KBM-7 (cell line): ENCODE measurements at places on chromosomes 5 and 9.

GRCh38 chr5:126875303-126875785 is 98.4 kb downstream of the LMNB1 start:
- no peak for DNase-seq

- DNase-seq: no peak
Measured at GRCh38 chr5:134458234-134459009, 46.7 kb upstream of the CDKN2AIPNL start.

- no peak for DNase-seq
Measured at GRCh38 chr5:160697281-160697680, 154.7 kb downstream of the ATP10B start.

DNA sequence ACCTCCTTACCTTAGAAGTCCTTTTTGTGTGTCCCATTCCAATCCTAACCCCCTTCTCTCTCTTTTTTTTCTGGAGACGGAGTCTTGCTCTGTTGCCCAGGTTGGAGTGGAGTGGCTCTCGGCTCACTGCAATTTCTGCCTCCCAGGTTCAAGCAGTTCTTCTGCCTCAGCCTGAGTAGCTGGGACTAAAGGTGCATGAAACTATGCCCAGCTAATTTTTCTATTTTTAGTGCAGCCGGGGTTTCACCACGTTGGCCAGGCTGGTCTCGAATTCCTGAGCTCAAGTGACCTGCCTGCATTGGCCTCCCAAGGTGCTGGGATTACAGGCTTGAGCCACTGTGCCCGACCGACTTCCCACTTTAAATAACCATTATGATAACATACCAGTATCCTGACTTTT is 17.5 kb downstream of the TMEM38B start:
- DNase-seq: no peak

DNA sequence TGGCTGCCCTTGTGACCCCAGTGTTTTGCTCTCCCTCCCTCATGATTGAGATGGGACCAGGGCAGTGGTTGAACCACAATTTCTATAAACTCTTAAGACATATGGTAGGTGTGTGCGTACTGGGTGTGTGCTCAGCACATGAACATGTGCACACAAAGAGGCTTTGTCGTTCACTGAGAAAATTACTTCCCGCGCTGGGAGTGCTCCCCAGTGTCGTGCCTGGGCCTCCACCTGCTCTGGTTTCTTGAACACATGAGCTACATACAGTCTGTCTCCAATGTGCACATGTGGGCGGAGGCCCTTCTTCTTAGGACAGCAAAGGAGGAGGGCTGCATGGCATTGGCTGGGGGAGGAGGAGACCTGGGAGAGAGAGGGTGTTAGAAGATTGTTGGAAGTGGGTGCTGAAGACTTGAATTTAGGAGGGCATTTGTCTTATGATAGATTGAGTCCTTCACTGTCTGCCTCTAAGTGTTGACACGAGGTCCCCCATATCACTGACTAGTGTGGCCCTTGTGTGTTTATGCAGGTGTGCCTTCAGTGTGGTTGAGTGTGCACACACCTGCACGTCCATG is 170.0 kb downstream of the CACNA1B start:
- DNase-seq: no peak

- no peak for DNase-seq
Measured at GRCh38 chr5:64575561-64575960, 69.7 kb downstream of the RGS7BP start.

GRCh38 chr5:107806705-107807104 is 136.0 kb upstream of the EFNA5 start:
- no peak for DNase-seq

- DNase-seq: no peak
Measured at GRCh38 chr5:179235416-179236400, 109.6 kb downstream of the ADAMTS2 start.

DNA sequence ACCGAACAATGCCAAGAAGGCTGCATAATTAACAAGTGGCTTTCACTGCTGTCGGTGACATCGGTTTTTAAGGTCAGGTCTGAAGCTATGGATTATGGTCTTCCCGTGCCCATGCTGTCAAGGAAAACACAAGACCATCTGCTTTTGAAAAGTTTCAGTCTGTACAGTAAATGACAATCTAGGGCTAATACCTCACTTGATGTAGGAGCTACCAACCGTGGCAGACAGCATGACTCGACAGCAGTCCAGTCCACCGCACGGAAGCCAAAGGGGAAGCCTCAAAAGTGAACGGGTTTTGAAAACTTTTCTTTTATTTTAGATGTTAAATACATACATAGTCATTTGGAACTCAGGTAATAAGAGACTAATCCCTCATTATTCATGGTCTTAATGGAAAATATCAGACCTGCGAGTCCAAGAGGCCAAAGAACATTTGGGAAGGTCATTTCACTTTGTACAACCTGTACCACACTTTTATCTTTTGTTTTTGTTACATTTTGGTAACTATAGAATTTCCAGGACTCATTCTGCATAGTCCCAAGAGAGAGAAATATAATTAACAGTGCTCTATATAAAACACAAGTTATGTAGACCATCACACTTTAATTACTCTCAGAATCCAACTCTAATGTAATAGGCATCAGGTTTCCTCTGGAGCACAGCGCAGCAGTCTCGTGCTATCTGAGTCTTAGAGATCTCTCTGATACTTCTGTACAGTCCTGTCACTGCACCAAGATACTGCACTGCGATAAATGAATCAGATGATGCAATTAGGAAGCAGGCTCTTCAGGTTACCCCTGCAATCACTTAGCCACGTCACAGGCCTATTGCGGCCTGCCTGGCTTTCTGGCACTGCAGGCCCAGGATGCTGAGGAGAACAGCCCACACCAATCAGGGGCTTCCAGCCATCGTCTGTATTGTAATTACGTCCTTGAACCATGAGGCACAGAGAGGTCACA is 184.9 kb downstream of the FANCC start:
- no peak for DNase-seq

- DNase-seq: no peak
Measured at GRCh38 chr5:146069780-146070099, 35.6 kb downstream of the PLAC8L1 start.

DNA sequence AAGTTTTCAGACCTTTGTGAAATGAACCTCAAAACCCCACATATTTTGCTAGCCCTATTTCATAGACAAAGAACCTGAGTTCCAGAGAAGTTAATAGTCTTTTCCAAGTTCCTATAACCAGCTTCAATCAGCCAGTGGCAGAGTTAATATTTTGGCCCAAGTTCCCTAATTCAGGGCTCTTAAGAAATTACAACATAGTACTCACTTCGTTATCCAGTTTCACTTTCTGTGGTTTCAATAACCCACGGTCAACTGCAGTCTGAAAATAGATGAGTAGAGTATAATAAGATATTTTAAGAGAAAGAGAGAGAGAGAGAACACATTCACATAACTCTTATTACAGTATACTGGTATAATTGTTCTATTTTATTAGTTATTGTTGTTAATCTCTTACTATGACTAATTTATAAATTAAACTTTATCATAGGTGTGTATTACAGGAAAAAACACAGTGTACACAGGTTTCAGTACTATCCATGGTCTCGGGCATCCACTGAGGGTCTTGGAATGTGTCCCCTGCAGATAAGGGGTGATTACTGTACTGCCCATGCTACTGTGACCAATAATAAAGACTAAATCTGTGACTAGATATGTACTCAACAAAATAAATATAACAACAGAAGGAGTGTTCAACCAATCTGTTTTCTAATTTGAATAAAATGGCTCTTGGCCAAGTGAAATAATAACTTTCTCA is 9.3 kb upstream of the MYOT start:
- DNase-seq: peak; percentile 44

DNA sequence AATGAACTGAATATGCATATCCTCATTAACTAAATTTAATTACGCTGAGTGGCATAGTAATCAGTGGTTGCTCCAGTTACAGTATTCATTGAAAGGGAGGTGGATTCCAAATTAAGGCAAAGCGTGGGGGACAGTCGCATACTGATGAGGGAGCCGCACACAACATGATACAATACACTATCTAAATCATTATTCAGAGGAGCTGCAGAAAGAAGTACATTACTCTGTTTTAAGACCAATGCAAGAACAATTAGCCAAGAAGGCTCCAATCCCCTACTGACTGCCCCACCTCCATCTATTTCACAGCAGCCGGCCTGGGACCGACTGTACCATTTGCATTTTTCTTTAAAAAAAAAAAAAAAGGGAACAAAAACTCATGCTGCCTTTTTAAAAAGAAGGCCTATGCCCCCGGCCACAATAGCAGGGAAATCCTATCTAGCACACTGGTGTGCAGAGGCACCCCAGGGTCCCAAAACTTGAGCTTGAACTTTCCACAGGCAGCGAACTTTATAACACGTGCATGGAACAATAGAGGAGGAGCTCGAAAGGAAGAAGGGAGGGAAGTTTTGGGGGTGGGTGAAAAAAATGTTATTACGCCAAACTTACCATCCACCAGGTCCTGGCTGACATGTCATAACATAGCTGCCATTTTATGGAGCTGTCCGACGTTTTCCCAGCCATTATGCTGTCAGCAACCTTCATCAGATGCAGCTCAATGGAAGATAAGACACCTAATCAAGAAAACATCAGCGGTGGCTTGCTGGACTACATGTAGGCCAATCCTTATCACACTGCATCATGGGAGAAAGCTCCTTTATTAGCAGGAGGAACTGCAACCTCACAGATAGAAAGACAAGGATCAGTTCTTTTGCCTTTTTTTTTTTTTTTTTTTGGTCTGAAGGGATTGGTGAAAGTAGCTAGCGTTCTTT is 161.6 kb downstream of the ZDHHC21 start:
- no peak for DNase-seq

- DNase-seq: no peak
Measured at GRCh38 chr9:86531971-86532640, 177.9 kb upstream of the TUT7 start.

DNA sequence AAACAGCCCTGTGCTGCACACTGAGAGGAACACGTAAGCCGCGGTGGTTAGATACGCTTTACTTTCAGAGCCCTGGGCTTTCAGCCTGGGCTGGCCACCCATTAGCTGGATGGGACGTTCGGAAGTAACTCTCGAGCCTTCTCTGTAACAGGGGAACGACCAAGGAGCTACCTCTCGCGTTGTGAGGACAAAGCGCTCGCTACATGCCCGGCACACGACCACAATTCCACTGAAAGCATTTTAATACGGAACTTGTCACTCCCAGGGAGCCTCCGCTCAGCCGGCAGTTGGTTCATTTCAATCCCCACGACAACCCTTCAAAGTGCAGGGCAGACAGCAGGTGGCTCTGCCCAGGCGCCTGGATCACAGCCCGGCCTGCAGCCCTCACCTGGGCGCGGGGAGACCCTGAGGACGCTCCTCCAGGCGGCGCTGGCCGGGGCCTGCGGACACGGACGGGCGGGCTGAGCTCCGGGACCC is 368 bp downstream of the SURF1 start:
- DNase-seq: no peak

DNA sequence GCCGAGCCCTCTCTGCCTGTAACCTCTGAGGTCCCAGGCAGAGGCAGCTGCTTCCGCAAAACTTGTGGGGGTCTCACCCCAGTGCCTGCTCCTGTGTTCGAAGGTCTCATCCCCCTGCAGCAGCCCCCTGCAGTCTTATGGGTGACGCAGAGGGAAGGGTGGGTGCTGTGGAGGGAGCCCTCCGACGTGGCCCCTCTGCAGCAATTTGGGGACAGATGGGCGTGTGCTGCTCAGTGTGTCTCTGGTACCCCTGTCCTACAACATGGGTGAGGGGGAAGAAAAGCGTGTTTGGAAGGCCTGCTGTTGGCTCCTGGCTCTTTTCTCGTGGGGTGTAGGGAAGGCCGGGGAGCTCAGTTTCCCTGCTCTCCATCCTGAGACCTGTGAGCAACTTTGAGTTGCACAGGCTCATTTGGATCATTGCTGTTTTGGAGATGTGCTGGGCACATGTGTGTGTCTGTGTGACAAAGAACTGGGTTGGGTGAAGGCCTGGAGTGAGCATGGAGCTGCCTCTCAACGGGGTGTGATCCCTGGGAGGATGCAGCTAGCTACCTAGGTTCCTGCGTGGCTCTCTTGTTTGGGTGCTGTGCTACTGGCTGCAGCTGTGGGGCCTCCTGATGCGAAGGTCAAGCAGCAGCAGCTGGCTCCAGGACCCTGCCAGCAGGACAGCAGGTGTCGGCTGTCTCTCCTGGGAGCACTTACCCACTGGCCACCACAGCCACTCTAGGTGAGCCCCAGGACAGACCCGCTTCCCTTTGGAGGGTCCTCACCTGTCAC is 179.6 kb upstream of the PITX1 start:
- no peak for DNase-seq

DNA sequence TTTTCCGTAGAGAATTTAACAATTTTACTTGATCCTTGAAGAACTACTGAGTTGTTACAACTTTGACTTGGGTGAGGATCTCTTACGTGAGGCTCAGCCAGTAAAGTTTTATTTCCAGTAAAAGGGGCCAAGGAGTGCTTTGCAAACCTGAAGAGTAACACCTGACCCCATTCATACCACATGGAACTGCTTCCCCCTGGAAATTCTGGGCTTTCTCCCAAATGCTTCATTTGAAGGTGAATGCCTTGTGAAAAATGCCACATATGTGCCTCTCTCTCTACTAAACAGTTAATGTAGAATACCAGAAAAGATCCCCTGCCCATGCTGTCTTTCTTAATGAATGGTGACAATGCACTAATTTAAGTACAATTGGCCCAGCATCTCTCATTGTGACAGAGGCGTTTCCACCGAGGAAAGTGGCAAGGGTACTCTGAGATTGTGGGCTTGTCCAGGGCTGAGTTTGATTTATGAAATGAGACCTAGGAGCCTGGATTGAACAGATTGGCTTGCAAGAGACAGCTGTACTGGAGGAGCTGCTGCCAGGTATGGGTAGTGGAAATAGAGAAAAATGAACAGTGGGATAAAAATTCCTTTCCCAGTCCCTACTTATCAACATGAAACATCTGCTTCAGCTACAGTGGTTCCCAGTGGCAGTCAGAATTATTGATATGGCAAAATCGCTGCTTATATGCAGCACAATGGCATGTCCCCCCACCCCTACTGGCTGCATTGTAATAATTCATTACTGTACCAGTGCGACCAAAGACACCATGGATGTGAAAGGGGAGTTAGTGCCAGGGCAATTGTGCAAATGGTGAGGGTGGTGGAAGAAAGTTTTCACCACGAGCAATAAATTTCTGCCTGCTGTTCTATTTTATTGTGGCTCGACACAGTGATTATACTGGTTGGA is 843.7 kb upstream of the WWC1 start:
- DNase-seq: no peak

DNA sequence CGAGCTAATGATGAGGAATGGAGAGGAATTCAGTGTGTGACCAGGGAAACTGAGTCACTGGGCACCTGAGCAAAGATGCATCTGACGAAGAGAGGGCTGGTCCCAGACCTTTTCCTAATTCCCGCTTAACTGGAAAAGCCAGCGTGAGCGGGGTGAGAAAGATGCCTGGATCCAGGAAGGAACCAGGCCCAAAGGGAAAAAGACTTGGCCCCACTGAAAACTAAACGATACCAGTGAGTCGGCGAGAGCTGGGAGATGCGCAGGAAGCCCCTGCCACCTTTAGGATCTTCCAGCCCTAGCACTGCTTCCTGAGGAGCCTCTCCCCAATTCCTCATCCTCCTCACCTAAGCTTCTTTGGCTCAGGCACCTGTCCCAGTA is 499 bp upstream of the FCHSD1 start:
- DNase-seq: no peak

- DNase-seq: peak; percentile 66
Measured at GRCh38 chr5:80268916-80269315, 13.1 kb upstream of the SERINC5 start.

GRCh38 chr9:33924978-33925797 is 108.2 kb downstream of the UBE2R2 start:
- peak; percentile 62 for DNase-seq

- DNase-seq: no peak
Measured at GRCh38 chr9:93295031-93295430, 111.1 kb downstream of the WNK2 start.
